ENCODE measurements at places on chromosomes 16 and 17. TPM values are rescaled to one million over a fixed set of nuclear protein-coding genes. Genes with fewer than 3 reads are reported as not detected.

- H3K27ac ChIP-seq = no peak overlapping the region
- no peaks in the 10 kb centered on the region for H3K36me3 ChIP-seq
- H3K4me1 ChIP-seq = no peaks in the 10 kb centered on the region
- no peak overlapping the region for H3K4me3 ChIP-seq
- DNase-seq = peak; percentile 20
Observed at GRCh38 chr17:20302246-20302917, 165.0 kb downstream of the LGALS9B start.

The HEATR3 gene
- total RNA-seq = 23.9 TPM

GRCh38 chr17:75152922-75153779 is 1.2 kb downstream of the JPT1 start:
- no peaks in the 10 kb centered on the region for H3K36me3 ChIP-seq
- DNase-seq = peak; percentile 26
- no peaks in the 10 kb centered on the region for H3K27me3 ChIP-seq
- peak overlapping the region; percentile 89 for H3K4me3 ChIP-seq
- peak overlapping the region; percentile 80 for H3K27ac ChIP-seq

- no peaks in the 10 kb centered on the region for H3K27me3 ChIP-seq
- DNase-seq = no peak
- no peak overlapping the region for H3K27ac ChIP-seq
- H3K4me1 ChIP-seq = no peaks in the 10 kb centered on the region
- no peak overlapping the region for H3K4me3 ChIP-seq
Observed at GRCh38 chr16:76899767-76900166, 291.2 kb upstream of the MON1B start.

The PRSS36 gene
- 0.17 TPM for total RNA-seq

The CPHXL2 gene
- not detected for total RNA-seq

GRCh38 chr16:77113835-77114234 is 77.2 kb upstream of the MON1B start:
- H3K27ac ChIP-seq = no peak overlapping the region
- H3K4me1 ChIP-seq = no peaks in the 10 kb centered on the region
- DNase-seq = no peak
- no peaks in the 10 kb centered on the region for H3K36me3 ChIP-seq
- no peak overlapping the region for H3K4me3 ChIP-seq
